ENCODE measurements at places on chromosomes 11 and 22.

DNA sequence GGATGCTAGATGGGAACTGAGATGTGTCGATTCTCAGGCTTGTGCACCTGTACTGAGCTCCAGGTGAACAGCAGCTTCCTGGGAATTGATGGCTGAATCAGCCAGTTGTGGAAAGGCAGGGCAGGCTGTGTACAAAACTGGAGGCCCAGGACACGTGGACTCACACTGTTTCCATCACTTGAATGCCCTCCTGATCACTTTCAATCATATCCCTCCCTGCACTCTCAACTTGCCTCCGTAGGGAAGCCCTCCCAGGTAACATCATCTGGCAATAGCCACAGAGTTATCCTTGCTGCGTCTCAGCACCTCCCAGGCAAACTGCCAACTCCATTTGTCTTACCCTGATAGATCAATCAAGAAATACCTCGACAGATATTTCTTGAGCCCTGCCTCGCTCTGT, 10.1 kb downstream of the FAM83F start:
- DNase-seq: no peak

GRCh38 chr11:116033931-116034553, 529.8 kb upstream of the CADM1 start:
- no peak for DNase-seq

DNA sequence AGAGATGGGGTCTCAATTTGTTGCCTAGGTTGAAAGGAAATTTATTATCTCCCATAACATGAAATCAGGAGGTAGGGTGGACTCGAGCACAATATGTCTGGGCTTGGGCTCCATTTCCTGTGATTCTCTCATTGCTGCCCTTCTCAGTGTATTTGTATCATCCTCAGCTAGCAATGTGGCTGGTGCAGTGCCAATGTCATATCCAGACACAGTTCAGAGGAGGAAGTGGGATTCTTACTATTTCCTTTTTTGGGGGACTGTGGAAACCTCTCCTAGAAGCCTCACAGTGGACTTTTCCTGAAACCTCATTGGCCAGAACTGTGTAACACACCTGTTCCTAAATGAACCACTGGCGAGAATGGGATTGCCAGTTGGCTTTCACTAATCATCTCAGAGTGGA, 21.0 kb upstream of the SWAP70 start:
- no peak for DNase-seq

DNA sequence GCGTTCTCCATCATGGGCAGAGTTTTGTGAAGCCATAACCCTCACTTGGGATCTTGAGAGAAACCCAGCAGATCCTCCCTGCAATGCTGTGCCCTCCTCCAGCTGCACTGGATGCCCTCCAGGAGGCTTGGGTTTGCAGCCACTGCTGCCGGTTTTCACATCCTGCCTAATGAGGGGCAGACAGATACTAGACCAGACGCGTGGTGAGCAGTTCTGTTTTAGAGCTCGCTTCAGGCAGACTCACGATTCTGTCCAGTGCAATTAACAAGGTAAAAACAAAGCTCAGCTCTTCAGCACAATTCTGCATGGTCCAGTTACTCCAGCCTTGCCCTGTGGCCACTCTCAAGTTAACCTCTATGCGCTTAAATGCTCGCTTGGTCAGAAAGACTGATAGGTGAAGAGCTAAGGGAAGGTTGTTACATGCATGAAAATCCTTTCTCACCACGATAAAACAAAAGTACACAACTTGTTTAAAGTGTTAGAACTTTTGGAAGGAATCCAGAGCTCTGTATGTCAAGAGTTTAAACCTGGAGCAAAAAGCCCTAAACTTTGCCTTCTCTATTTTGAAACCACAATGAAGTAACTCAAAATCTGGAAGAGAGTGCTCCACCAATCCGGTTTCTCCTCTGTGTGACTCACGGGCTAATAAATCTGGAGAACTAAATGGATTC, 292.3 kb upstream of the FAT3 start:
- DNase-seq: no peak

DNA sequence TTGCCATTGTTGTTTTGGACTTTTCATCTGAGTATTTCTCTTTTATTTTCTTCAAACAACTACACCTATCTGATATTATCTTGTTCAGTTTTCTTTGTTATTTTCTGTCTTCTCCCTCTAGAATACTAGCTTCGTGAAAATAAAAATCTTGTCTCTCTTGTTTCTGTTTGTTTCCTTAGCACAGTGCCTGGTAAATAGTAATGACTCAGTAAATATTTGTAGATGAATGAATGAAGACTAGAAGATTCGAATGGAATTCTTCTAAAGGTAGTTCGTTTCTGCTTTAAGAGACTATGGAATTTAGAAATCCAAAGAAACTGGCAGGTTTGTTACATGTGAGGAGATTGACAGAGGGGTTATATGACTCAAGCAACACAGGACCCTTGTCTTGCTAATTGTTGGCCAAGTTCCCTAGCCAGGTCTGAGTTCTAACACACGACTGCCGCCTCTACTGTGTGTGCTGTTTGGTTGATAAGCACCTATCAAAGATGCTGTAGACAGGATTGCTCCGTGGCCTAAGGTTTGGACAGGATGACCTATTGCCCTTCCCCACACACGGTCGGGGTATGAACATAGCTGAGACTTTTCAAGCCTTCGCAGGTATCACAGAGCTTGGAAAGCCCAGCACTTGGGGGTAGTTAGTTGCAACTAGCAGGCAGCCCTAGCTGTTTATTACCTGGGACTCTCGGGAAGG, 831 bp upstream of the TMEM135 start:
- no peak for DNase-seq
